ENCODE measurements at places on chromosomes 5 and 9.

DNA sequence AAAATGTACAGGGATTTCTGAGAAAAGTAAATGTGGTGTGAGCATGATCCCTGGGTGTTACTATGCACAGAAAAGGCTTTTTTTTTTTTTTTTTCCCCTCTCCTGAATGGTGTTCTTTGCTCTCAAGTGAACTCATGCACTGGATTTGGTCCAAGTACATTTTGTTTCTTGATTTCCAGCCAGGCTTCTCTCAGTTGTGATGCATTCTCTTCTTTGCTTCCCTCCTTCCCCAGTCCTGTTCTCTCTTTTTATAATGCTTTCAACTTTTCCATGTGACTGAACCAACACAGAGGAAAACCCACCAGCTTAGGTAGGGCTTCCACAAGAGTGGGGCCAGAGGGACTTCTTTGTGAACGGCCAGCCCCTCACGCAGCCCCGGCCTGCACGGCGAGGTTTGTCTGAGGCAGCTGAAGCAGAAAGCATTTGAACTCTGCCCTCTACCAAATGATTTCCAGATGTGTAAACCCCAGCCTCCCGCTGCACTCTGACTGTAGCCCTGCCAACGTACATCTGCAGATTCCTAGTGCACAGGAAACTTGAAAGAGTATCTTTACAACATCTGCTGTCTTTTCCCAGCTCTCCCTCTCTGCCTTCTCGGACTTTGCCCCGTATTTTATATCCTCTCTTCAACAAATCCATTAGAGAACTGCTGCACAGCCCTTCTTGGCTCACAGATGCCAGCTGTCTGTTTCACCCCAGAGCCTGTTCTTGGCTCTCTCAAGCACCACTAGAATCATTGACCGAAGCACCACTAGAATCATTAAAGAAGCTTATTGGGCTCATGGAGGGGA lies 71.8 kb upstream of the CD180 start:
- DNase-seq = no peak

GRCh38 chr9:135910216-135910615 lies 2.9 kb upstream of the CAMSAP1 start:
- no peak for DNase-seq

DNA sequence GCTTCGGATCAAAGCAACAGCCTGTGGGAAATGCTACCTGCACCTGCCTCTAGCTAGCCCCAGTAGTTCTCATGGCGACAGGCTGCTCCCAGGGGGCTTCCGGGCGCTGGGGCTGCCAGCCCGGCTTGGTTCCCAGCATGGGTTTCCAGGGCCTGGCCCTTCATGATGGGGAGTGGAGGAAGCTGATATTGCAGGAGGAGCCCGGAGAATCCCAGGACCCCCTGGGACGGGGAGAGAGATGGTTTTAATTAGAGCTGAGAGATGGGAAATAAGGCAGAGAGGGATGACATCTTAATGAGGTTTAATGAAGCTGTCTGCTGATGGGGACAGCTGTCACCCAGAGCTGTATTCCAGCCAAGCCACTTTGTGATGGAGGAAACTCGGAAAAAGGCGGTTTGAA lies 78.6 kb downstream of the CFAP77 start:
- no peak for DNase-seq

- DNase-seq = no peak
Measured at GRCh38 chr5:160198146-160198545, 31.2 kb upstream of the FABP6 start.

GRCh38 chr9:19154135-19154612 lies 26.9 kb upstream of the PLIN2 start:
- DNase-seq = no peak

GRCh38 chr5:142685418-142686209 lies at the start of gene FGF1:
Gene FGF1, minus strand, starts transcription at chr5:142686090. Its CDS starts 71,963 bp downstream, at chr5:142614127.
- DNase-seq = no peak

- DNase-seq = no peak
Measured at GRCh38 chr5:51399643-51400006, 16.4 kb downstream of the ISL1 start.

GRCh38 chr5:141465351-141465750 lies 10.4 kb upstream of the PCDHGC3 start:
- no peak for DNase-seq

- no peak for DNase-seq
Measured at GRCh38 chr9:133647765-133648469, 11.8 kb downstream of the DBH start.

GRCh38 chr5:52915176-52915875 lies 73.8 kb upstream of the ITGA2 start:
- DNase-seq = peak; percentile 77

DNA sequence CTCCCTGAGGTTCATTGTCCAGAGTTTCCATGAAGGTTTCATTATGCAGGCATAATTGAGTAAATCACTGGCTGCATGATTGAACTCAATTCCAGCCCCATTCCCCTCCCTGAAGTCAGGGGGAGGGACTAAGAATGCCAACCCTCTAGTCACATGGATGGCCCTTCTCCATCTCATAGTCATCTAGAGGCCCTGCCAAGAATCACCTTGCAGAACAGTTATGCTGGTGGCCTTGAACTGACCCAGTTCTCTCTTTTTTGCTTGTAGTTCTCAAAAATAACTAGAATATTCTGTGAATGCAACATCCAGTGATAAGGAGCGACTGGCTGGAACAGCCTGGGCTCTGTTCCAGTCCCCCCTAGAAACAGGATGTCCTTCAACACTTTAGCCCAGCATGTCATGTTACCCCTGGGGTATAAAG lies 31.7 kb downstream of the SLC35A4 start:
- no peak for DNase-seq

DNA sequence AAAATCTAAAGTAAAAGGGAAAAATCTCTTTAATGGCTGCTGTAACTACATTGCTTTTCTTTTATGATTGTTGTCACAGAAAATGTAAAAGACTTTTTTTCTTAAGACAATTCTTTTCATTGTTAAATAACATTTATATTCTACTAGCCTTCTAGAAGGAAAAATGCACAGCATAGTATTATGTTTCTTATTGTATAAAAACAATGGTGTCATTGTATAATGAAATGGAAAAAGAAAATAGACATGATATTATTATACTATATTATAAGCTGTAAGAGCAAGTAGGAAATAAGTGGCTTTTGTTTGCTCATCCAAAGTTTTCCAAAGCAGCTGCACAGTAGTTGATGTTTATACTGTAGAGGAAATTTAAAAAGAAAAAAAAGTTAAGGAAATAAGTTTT lies 1021.7 kb downstream of the EFNA5 start:
- DNase-seq = no peak

- DNase-seq = no peak
Measured at GRCh38 chr9:134088063-134088725, 20.4 kb upstream of the BRD3 start.

DNA sequence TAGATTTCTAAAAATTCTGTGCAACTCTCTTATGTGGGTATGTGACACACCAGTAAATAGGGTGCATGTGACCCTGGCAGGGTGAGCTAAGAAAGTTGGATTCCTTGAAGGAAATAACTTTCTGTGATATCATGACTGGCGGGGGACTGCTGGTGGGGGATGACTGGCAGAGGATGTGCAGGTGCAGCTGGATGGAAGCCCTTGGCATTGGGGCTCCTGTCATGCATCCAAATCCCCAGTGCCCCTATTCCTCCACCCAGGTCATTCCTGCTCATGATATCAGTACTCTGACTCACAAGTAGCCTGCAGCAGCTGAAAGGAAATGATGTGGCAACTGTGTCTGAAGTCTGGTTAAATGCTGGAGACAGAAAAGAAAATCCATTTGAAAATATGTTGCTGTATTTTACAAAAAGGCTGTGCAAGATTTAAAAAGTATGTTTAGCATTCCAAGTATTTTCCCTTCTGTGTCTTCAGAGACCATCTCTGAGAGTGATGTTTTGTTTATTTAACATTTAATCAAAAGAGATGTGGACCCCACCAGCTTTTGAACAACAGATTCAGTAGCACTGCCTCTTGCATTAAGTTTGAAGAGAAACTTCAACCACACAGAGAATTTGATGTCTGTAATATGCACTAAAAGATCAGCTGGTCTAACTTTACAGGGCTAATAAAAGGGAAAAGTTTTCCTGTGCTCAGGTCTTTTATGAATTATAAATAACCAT lies 17.9 kb upstream of the ZSWIM6 start:
- DNase-seq = no peak

- no peak for DNase-seq
Measured at GRCh38 chr5:102777099-102777498, 22.0 kb downstream of the PAM start.

DNA sequence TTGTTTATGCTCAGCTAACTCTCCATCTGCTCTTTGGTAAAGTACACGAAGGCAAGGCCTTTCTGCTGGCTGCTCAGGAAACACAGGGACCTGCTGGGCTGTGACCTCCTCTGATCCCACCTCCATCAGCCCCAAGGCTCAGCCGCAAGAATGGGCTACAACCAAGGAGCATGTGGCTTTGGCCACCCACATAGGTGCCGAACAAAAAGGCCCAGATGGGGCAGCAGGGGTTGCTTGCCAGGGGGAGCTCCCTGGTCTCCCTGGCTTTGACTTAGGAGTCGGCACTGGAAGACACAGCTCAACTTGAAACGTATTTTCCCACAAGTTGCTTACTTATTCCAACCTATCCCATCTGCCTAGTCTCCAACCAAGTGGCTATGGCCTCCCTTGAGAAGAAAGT lies 461.1 kb downstream of the ICE1 start:
- DNase-seq = no peak

- DNase-seq = peak; percentile 35
Measured at GRCh38 chr5:74865804-74866595, at the start of gene FAM169A. Gene FAM169A, minus strand, starts transcription at chr5:74866387. Its CDS starts 24,711 bp downstream, at chr5:74841676.

GRCh38 chr5:148255456-148255855 lies 13.1 kb upstream of the SPINK13 start:
- no peak for DNase-seq

DNA sequence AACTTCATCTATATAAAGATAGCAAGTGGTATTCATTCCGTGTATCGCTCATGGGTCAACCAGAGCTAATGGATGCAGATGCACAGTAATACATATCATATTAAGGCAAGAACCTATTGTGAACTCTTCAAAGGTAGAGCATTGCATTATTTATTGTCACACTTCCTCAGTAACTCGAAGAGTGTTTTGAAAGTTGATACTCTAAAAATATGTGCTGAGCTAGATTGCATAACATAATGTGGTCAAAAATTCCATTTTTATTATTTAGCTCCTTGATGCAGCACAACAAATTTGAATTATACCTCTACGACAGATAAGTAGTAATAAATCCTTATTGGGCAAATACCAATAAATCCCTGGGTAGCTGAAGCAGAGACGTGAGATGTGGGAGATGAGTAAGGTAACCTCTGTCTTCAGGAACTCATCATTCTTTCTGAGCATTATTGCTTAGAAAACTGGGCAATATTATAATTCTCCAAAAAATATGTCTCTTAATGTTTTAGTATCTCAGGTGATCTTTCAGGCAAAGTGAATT lies 70.3 kb downstream of the CDH18 start:
- no peak for DNase-seq

DNA sequence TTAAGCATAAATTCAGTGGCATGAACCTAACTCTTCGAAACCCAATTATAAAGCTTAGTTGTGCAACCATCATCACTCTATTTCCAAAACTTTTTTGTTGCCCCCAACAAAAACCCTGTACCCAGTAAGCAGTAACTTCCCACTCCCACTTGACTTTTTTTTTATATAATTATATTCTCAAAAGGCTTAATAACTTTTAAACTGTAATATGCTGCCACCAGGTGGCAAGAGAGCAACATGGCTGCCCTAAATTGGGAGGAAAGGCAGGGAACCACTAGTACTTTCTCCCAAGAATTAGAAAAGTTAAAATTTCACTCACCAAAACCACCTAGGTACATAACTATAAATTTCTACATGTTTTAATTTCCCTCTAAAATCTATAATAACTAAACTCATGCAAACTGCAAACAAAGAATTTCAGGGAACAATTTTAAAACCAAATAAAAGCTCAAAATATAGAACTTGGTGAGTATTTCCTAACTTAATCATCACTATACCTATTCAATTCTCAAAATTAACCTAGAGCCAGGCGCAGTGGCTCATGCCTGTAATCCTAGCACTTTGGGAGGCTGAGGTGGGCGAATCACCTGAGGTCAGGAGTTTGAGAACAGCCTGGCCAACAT lies 50.2 kb upstream of the RNF38 start:
- DNase-seq = peak; percentile 38

DNA sequence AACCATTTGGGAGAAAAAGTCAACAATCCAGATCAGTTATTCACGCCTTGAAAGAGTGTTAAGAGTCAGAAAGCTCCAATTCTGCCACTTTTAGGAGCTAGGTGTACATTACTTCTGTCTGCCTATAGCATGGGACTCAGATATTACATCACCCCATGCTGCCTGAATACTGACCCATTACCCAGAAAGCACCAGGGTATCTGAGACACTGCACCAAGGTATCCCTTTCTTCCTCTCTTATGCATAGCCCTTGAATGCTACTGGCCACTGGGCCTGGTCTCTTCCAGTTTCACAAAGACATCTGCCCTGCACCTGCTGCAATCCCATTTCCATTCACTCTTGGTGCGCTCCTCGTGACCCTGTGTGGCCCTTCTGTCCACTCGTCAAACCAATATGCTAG lies 2.6 kb downstream of the STRBP start:
- no peak for DNase-seq

- no peak for DNase-seq
Measured at GRCh38 chr9:130366888-130367550, 77.7 kb upstream of the ASS1 start.

DNA sequence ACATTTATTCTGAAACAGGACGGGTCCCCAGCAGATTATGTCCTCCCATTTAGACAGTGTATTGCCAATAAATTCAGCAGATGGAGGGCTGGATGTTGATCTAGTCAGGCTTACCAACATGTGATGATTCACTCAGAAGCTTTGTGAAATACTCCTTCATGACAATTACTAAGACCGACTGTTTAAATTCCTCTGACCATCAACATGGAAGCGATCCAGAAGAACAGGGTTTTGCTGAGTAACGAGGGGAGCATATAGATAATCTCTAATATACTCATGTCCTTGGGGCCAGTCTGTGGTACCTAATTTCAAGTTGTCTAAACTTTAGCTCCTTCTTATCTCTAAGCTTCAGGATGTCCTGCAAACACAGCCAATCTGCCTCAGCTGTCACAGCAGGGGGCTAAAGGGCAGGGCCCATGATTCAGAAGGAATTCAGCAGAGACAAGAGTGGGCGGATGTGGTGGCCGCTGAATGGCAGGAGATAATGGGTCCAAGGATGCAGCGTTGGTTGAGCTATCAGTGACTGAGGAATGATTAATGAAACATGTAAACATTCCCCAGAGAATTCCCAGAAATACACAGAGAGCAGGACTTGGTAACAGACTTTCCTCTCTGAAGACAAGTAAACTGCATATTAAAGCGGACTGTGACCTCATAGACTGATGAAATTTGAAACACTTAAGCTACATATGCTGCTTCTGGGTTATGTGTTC lies 109.4 kb downstream of the ANKRD55 start:
- DNase-seq = no peak

GRCh38 chr5:43117092-43117491 lies 3.6 kb upstream of the ZNF131 start:
- no peak for DNase-seq

- no peak for DNase-seq
Measured at GRCh38 chr9:93603906-93604326, 27.5 kb downstream of the PHF2 start.

DNA sequence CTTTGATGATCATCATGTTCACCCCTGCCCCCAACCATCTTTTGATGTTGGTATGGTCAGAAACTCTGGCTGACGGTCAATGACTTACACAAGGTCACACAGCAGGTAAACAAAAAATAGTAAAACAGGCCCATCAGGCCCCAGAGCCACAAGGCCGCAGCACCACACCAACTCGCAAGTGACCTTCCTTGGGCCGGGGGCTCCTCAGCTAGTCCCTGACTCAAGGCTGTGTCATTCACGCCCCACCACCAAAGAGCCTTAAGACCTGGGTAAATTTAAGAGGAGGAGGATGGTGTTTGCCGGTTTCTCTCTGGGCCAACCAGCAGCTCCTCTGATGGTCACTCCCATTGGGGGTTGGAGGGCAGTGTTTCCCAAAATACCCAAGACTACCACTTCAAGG lies 55.8 kb downstream of the PSMB7 start:
- no peak for DNase-seq
